Stimulated activated CD8-positive, alpha-beta memory T cell treated with anti-CD3 and anti-CD28 coated beads, Interleukin-7, amount 100 ng/mL, for 48 hours (primary cell): ENCODE measurements at places on chromosomes 3 and 15.

GRCh38 chr3:159029306-159030026 is 227.6 kb downstream of the MFSD1 start:
- no peak for DNase-seq

GRCh38 chr3:112471596-112472325 is 27.5 kb downstream of the BTLA start:
- DNase-seq = no peak

DNA sequence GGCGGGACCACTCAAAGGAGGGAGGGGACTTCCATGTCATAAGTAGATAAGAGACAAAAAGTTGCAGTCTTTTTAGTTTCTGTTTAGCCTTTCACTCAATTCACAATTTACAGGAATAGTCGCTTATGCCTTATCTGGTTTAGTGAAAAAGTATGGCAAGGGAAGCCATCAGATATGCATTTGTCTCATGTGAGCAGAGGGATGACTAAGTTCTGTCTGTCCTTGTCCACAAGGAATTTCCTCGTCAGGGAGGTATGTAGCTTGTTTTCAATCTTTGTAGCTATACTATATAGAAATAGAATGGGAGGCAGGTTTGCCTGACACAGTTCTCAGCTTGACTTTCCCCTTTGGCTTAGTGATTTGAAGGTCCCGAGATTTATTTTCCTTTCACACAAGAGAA is 882.8 kb downstream of the NAALADL2 start:
- no peak for DNase-seq

GRCh38 chr3:51954105-51954504 is 1.1 kb upstream of the GPR62 start:
- no peak for DNase-seq
